ENCODE measurements at places on chromosomes 3 and 15.
A peak's percentile ranks its signal among the peaks of the same experiment; 100 is the strongest.

GRCh38 chr15:31476866-31477265 lies 150.2 kb downstream of the KLF13 start:
- peak; percentile 81 for DNase-seq

- DNase-seq: no peak
These were observed 29.5 kb downstream of the PLSCR5 start for GRCh38 chr3:146575636-146576035.

DNA sequence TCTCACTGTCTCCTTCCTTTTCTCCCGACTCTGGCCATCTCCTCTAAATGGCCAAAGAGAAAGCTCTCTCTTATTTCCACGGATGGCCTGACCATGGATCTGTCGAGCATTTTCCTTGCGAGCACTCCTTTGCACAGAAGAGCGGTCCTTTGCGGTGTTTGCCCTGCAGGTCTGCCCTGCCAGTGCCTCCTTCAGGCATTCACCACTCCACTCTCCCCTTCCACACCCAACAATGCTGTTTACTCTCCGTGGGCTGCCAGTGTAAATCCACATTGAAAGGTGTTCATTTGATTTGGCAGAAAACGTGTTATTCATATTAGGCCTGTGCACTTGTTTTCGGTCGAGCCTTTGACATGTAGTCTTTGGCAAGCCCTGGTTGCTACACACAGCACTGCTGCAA lies 49.6 kb downstream of the CACNA2D3 start:
- DNase-seq: no peak

GRCh38 chr3:20837676-20838302 lies 651.8 kb upstream of the SGO1 start:
- DNase-seq: no peak

DNA sequence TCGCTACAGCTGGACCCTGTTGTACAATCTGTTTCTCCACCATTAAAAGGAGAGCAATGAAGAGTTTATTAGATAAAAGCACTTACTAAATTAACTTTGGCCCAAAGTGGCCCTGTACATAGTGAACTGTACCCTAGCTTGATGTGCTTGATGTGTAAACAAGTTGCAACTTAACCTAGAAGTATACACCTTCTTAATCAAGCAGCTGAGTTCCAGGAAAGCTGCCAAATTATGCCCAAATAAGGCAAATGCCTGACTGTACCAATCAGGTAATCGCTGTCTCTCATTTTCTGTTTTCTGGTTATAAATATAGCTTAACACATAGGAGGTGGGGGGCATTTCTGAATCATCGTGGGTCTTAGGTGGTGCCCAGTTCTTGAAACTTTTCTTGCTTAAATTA lies 704.8 kb upstream of the CBLB start:
- no peak for DNase-seq

DNA sequence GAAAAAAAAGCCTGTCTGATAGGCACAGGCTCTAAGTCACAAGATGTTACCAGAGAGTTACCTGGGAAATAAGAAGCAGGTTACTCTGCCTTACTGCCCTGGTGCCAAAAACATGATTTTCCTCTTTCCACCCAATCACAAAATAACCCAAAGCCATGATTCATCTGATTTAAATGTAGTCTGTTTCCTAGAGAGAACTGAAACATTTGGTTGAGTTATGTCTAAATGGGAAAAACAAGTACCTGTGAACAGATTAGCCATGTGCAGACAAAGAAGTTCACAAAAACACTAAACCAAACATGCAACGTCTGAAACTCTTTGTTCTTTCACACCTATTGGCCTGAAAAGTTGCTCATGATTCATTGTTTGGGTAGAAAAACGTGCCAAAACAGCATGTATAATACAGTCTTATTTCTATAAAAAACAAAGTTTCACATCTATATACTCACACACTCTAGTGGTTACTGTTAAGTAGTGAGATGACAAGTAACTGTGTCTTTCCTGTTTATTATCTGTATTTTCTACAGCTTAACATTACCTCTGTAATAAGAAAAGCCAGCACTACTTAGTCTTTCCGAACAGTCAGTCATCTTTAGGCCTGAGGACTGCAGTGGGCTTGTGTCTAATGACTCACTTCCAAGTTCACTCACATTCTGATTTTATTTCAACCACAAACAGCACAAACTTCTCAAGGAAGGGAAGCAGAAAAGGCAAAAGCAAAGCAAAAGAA lies 30.2 kb downstream of the FAM174B start:
- no peak for DNase-seq

GRCh38 chr3:54599716-54600115 lies 328.1 kb downstream of the LRTM1 start:
- peak; percentile 77 for DNase-seq

DNA sequence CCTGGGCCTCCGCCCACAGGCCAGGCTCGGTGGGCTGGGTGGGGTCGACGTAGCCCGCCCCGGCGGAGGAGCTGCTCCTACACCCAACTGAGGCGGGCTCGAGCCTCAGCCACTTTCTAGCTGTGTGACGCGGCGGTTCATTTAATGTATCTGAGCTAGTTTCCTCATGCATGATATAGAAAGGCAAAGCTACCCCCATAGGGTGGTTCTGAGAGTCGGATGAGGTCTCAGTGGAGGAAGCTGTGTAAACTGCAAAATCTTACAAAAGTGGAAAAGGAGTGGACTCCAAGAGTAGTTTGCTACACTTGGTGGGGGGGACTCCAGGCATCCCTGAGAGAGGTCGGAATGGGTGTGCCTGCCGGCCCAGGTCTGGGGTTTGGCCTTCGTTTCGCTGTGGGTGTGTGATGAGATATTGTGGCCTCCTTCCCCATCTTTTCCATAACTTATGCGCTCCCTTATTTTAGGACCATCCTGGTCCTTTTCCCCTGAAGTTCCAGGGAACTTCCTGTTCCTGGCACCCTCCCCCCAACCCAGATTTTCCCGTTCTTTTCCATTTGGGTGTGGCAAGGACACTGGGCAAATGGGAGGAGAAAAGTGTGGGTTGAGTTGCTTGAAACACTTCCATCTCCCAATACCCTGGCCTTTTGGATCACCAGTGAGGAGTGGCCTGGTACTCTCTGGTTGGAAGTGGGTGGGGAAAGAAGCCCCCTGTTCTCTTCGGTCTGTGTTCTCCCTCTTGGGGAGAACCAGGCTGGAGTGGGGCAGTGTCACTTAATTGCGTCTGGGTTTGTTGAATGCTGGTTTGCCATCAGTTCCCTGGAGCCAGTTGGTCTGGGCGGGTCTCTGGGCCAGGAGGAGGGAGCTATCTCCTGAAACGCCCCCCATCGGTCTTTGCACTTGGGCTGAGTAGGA lies 1.1 kb downstream of the PDIA5 start:
- no peak for DNase-seq

DNA sequence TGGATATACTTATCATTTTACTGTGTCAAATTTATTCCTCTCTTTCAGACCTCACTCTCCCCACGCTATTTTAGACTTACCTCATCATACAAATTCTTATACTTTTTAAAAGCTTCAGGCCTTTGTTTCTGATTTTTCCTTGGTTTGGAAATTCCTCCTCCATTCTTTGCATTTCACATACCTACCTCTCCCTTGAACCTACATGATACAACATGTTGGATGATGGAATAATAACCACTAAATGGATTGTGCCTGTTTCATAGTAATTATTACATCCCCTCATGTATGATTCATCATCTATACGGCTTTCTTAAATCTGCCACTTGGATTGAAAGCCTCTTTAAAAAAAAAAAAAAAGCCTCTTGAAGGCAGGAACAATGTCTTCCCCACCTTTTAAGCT lies 24.6 kb downstream of the TRIP4 start:
- no peak for DNase-seq

DNA sequence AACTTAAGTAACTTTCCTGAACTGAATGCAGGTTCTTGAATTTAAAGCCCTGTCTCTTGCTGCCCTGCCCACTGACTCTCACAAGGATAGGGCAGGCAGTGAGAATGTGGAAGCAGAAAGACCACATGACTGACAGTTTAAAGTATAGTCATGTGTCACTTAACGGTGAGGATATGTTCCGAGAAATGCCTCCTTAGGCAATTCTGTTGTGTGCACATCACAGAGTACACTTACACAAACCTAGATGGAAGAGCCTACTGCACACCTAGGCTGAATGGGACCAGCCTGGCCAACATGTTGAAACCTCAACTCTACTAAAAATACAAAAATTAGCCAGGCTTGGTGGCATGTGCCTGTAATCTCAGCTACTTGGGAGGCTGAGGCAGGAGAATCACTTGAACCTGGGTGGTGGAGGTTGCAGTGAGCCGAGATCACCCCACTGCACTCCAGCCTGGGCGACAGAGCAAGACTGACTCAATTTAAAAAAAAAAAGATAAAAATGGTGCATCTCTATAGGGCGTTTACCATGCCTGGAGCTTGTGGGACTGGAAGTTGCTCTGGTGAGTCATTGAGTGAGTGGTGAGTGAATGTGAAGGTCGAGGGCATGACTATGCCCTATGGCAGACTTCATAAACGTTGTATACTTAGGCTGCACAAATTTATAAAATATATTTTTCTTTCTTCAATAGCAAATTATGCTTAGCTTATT lies 18.9 kb upstream of the COPG1 start:
- no peak for DNase-seq

Data from vagina (tissue), 2 donors.